ENCODE measurements at places on chromosomes 12 and 14. TPM values are rescaled to one million over a fixed set of nuclear protein-coding genes. Genes with fewer than 3 reads are reported as not detected.

The CD163 gene
- not detected for total RNA-seq

The TBC1D30 gene
- 1.1 TPM for total RNA-seq

The FAIM2 gene
- 0.49 TPM for total RNA-seq

The NAA30 gene
- 20.8 TPM for total RNA-seq

The SIX4 gene
- total RNA-seq: 1.1 TPM

The GALNT16 gene
- 0.02 TPM for total RNA-seq

The EFCAB11 gene
- total RNA-seq: 6.0 TPM

The RNASE3 gene
- total RNA-seq: not detected

The SUPT16H gene
- total RNA-seq: 162 TPM

The KRT72 gene
- total RNA-seq: not detected

The TAS2R14 gene
- 2.9 TPM for total RNA-seq

The COQ5 gene
- 27.8 TPM for total RNA-seq

The TMEM132C gene
- total RNA-seq: not detected

The SDR9C7 gene
- total RNA-seq: not detected

The AKAP5 gene
- total RNA-seq: 1.1 TPM

The RASAL1 gene
- total RNA-seq: 0.34 TPM

The KRT74 gene
- not detected for total RNA-seq

The KSR2 gene
- 0.08 TPM for total RNA-seq

The MYH7 gene
- total RNA-seq: 0.05 TPM

The PPP1R36 gene
- not detected for total RNA-seq

The GPX2 gene
- not detected for total RNA-seq

The ASB2 gene
- total RNA-seq: 21.1 TPM

The GLIPR1L1 gene
- not detected for total RNA-seq

The TSPAN11 gene
- not detected for total RNA-seq

The CRIP1 gene
- 97.1 TPM for total RNA-seq

The GALNT8 gene
- 2.1 TPM for total RNA-seq

The LRP1 gene
- 0.26 TPM for total RNA-seq

The GLT8D2 gene
- total RNA-seq: 0.13 TPM

The EML5 gene
- total RNA-seq: 1.7 TPM

The PTPRQ gene
- not detected for total RNA-seq

The C1R gene
- 1.7 TPM for total RNA-seq

The CLEC7A gene
- 0.17 TPM for total RNA-seq

The GRIP1 gene
- total RNA-seq: not detected

The ERP27 gene
- total RNA-seq: 2.3 TPM

The IFNG gene
- 2,121 TPM for total RNA-seq

The TMPO gene
- total RNA-seq: 321 TPM

The ZNF10 gene
- 5.1 TPM for total RNA-seq

The KRT6C gene
- total RNA-seq: not detected

The DIO3 gene
- not detected for total RNA-seq

The ATXN3 gene
- total RNA-seq: 27.3 TPM

The NKX2-8 gene
- not detected for total RNA-seq

The DHH gene
- total RNA-seq: not detected

The PPP4R4 gene
- 2.2 TPM for total RNA-seq
